ENCODE measurements at places on chromosomes 16 and 17. TPM values are rescaled to one million over a fixed set of nuclear protein-coding genes. Genes with fewer than 3 reads are reported as not detected.

- no peaks in the 10 kb centered on the region for H3K36me3 ChIP-seq
- peaks cover 20% of the 10 kb centered on the region for H3K4me1 ChIP-seq
- no peak for DNase-seq
- H3K27ac ChIP-seq, result peak overlapping the region; percentile 85
Observed at GRCh38 chr17:82065193-82065637, 389 bp downstream of the DUS1L start.

GRCh38 chr17:17609121-17609520 is 17.6 kb upstream of the PEMT start:
- no peaks in the 10 kb centered on the region for H3K4me1 ChIP-seq
- no peak for DNase-seq
- no peaks in the 10 kb centered on the region for H3K36me3 ChIP-seq

DNA sequence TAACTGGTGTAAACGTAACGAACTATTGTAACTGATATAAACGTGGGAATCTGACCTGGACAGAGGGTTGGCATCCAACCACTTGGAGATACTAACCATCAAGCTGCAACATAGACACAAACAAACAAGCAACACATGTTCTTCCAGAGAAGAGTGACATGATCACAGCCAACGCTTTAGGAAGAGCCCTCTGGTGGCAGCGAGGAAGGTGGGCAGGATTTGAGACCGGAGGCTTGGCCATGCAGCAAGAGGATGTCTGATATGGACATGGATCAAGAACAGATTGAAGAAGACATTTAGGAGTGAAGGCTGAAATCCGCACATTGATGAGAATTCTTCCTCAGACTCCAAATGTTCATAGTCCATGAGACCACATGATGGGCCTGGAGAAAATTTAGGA is 40.3 kb upstream of the TNRC6A start:
- no peak overlapping the region for H3K27ac ChIP-seq
- H3K36me3 ChIP-seq, result no peaks in the 10 kb centered on the region

DNA sequence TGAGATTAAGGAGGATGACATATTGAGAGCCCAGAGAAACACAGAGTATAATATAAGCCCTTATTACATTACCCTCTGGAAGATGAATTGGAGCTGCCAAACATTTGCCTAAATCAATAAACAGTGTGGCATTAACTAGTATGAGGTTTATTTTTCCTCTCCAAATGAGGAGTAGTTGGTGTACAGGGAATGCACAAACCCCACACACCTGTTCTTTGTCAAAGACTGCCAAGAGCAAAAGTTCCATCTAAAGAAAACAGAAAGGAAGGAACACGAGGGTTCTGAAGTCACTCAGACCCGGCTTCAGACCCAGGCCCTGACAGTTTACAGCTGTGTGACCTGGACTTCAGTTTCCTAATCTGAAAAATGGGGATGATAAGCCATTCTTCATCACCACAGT is 138.1 kb downstream of the SHISA9 start:
- no peak for DNase-seq
- H3K4me3 ChIP-seq, result no peak overlapping the region
- H3K27me3 ChIP-seq, result no peaks in the 10 kb centered on the region
- H3K36me3 ChIP-seq, result no peaks in the 10 kb centered on the region
- no peak overlapping the region for H3K27ac ChIP-seq
- no peaks in the 10 kb centered on the region for H3K4me1 ChIP-seq

GRCh38 chr16:53986793-53987192 is 282.8 kb downstream of the FTO start:
- H3K4me1 ChIP-seq, result no peaks in the 10 kb centered on the region
- no peak overlapping the region for H3K27ac ChIP-seq
- no peak overlapping the region for H3K4me3 ChIP-seq
- H3K27me3 ChIP-seq, result no peaks in the 10 kb centered on the region

DNA sequence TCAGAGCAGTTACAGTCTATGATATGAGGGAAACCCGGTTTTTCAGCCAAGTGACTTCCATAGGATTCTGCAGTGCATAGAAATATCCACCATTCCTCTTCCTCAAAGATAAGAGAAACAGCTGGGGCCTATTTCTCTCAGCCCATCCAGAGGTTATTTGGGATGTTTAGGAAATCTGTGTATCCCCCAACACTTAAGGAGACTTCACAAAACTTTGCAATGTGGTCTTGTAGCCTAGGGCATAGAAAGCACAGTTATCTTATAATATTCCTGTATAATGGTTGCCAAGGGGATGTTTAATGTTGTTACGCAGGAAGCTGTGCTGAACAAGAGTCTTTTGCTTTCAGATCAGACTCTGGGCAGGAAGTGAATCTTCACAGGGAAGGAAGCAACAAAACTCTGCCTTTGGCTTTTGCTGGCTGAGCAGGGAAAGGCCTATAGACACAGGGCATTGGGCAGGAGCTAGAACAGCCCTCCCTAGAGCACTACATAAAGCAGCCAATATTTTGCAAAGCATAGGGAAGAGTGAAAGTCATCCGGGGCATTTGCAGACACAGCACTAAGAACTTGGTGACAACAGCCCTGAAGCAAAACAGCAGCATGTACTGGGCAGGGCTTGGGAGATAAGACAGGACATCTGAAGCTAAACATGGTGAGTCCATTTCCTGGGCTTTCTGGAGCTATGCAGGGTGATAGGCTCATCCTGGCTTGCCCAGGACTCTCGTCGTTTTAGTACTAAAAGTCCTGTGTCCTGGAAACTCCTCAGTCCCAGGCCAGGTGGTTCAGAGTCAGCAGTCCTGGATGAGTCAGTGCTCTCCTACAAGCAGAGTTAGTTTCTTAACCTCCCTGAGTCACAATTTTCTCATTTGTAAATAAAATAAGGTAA is 18.7 kb upstream of the BEAN1 start:
- peak; percentile 19 for DNase-seq
- no peaks in the 10 kb centered on the region for H3K36me3 ChIP-seq
- H3K27ac ChIP-seq, result no peak overlapping the region
- no peaks in the 10 kb centered on the region for H3K27me3 ChIP-seq
- peaks cover 5% of the 10 kb centered on the region for H3K4me1 ChIP-seq
- no peak overlapping the region for H3K4me3 ChIP-seq

DNA sequence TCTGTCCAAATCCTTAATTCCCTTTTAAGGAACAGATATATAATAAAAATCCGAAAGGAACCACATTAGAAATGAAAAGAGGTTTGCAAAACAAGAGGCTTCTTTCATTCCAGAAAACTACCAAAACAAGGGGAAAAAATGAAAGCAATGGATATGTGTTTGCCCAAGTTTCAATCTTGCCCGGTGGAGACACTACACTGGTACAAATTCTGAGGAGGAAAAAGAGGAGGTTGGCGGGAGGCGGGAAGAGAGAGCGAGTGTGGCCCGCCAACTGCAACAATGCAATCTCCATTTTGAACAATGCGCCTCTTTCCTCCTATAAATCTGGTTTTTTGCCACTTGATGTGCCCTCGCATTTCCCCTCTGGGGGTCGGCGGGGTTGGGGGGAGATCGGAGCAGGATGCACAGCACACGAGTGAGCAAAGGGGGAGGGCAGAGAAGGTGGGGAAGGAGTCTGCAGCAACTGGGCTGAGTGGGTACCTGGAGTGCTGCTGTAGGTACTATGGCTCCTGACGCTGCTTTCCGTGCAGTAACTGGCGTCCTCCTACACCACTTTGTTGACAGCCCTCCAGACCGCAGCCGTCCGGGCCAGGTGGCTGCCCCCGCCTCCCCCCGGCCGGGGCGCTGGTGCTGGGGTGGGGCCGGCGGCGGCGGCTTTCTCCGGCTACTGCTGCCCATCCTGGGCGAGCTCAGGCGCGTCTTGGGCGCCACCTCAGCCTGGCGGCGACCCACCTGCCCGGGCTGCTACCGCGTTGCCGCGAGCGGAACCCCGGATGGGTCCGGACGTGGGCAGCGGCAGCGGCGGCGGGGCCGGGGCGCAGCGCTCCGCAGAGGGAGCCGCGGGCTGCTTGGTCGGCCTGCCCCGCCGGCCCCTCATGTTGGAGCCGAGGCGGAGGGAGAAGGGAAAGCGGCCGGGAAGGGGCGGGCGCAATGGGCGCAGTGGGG is 93.8 kb upstream of the PLEKHM1 start:
- H3K27ac ChIP-seq, result peak overlapping the region; percentile 91
- peak; percentile 79 for DNase-seq
- peak overlapping the region; percentile 70 for H3K4me3 ChIP-seq
- H3K4me1 ChIP-seq, result no peaks in the 10 kb centered on the region
- H3K36me3 ChIP-seq, result no peaks in the 10 kb centered on the region

GRCh38 chr17:75474736-75475135 is 18.3 kb downstream of the TMEM94 start:
- no peaks in the 10 kb centered on the region for H3K4me1 ChIP-seq
- no peak for DNase-seq
- H3K27ac ChIP-seq, result no peak overlapping the region

- H3K4me3 ChIP-seq, result peak overlapping the region; percentile 63
- DNase-seq, result no peak
- no peaks in the 10 kb centered on the region for H3K4me1 ChIP-seq
- no peaks in the 10 kb centered on the region for H3K36me3 ChIP-seq
- peak overlapping the region; percentile 59 for H3K27ac ChIP-seq
Observed at GRCh38 chr16:15435216-15435864, 952 bp downstream of the BMERB1 start.

- H3K4me3 ChIP-seq, result peak within 1 kb of the TSS; percentile 86
- H3K27me3 ChIP-seq, result no peaks in the 10 kb centered on the region
- H3K4me1 ChIP-seq, result peaks cover 19% of the 10 kb centered on the region
- DNase-seq, result no peak
- peak within 1 kb of the TSS; percentile 77 for H3K27ac ChIP-seq
Observed at GRCh38 chr17:50150354-50151040, at the start of gene PPP1R9B. PPP1R9B (minus strand) TSS chr17:50150677; CDS start chr17:50150513, 164 bp downstream.

- H3K27ac ChIP-seq, result no peak overlapping the region
- H3K4me3 ChIP-seq, result no peak overlapping the region
- no peak for DNase-seq
- H3K36me3 ChIP-seq, result no peaks in the 10 kb centered on the region
- no peaks in the 10 kb centered on the region for H3K27me3 ChIP-seq
Observed at GRCh38 chr17:55496094-55496881, 15.0 kb downstream of the SMIM36 start.

- H3K27ac ChIP-seq, result peak overlapping the region; percentile 33
- no peak overlapping the region for H3K4me3 ChIP-seq
- H3K36me3 ChIP-seq, result no peaks in the 10 kb centered on the region
- no peak for DNase-seq
- H3K27me3 ChIP-seq, result no peaks in the 10 kb centered on the region
- H3K4me1 ChIP-seq, result no peaks in the 10 kb centered on the region
Observed at GRCh38 chr17:21190078-21190477, 23.9 kb downstream of the TMEM11 start.

DNA sequence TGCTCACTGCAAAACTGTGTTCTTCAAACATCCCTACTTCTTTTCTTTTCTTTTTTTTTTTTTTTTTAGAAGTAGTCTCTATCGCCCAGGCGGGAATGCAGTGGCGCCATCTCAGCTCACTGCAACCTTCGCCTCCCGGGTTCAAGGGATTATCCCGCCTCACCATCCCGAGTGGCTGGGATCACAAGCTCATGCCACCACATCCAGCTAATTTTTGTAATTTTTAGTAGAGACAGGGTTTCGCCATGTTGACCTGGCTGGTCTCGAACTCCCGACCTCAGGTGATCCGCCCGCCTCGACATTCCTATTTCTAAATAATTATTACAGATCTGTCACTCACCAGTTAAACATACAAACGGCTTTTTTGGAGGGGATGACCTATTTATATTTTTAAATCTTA is 1.0 kb upstream of the RNASEK start:
- H3K4me3 ChIP-seq, result peak overlapping the region; percentile 98
- H3K27me3 ChIP-seq, result no peaks in the 10 kb centered on the region
- H3K4me1 ChIP-seq, result peaks cover 19% of the 10 kb centered on the region
- DNase-seq, result no peak

GRCh38 chr17:62179525-62180161 is 114.6 kb upstream of the MED13 start:
- H3K27ac ChIP-seq, result no peak overlapping the region
- H3K4me3 ChIP-seq, result no peak overlapping the region
- no peak for DNase-seq
- no peaks in the 10 kb centered on the region for H3K36me3 ChIP-seq
- H3K27me3 ChIP-seq, result no peaks in the 10 kb centered on the region
- no peaks in the 10 kb centered on the region for H3K4me1 ChIP-seq

DNA sequence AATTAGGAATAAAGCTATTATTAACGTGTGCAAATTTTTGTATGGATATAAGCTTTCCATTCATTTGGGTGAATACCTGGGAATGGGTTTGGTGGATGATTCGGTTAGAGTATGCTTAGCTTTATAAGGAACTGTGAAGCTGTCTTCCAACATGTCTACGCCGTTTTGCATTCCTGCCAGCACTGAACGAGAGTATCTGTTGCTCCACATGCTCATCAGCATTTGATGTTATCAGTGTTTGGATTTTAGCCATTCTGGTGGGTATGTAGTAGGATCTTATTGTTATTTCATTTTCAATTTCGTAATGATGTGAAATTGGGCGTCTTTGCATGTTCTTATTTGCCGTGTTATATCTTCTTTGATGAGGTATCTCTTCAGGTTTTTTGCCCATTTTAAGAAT is 168.0 kb downstream of the RPTOR start:
- H3K4me3 ChIP-seq, result no peak overlapping the region
- no peak overlapping the region for H3K27ac ChIP-seq
- no peak for DNase-seq

DNA sequence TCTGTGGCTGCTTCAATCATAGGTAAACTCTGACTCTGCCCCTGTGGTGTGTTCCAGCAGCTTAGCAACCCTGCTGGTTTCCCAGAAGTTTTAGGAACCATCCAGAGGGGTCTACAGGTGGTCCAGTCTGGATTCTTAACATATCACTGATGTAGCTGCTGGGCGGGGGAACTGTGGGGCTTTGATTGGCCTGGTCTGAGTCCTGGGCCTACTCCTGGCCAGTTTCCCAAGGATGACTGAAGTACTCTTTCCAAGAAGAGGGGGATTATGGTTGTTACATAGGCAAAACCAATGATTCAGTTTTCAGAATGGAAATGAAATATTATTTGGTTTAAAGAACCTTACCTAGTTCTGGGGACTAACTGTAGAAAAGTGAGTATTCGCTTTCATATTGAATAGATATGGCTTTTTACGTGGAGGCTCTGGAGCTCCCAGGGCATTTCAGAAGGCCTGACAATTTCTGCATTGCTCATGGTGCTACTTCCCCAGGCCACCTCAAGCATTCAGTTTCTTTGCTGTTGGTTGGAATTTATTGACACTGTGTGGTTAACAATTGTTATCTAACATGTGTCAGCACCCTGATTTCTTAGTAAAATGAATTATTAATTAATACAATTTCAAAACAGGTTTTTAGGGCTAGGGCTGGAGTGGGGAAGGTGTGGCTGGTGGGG is 38.4 kb downstream of the EPN2 start:
- H3K4me3 ChIP-seq, result no peak overlapping the region
- no peaks in the 10 kb centered on the region for H3K36me3 ChIP-seq
- no peak for DNase-seq
- no peaks in the 10 kb centered on the region for H3K27me3 ChIP-seq

GRCh38 chr17:1742371-1743087 is at the start of gene SERPINF2:
SERPINF2 (plus strand) TSS chr17:1742871; CDS start chr17:1744996, 2,125 bp downstream.
- H3K27ac ChIP-seq, result peak within 1 kb of the TSS; percentile 57
- no peak for DNase-seq
- H3K4me1 ChIP-seq, result no peaks in the 10 kb centered on the region
- H3K36me3 ChIP-seq, result no peaks in the 10 kb centered on the region
- no peaks in the 10 kb centered on the region for H3K27me3 ChIP-seq

RHBDL3 gene
- total RNA-seq, result 2.7 TPM

CACNG1 gene
- total RNA-seq, result not detected

CSH2 gene
- not detected for total RNA-seq

ABCA6 gene
- total RNA-seq, result 10.1 TPM

CA4 gene
- 4.7 TPM for total RNA-seq

TEKT5 gene
- 3.9 TPM for total RNA-seq

SEPTIN1 gene
- total RNA-seq, result 3.0 TPM

MARCHF10 gene
- total RNA-seq, result not detected

TPSAB1 gene
- total RNA-seq, result 17.7 TPM

KRT32 gene
- total RNA-seq, result not detected

MYO15A gene
- total RNA-seq, result 8.3 TPM

SLC2A4 gene
- total RNA-seq, result 27.4 TPM

TP53TG3F gene
- not detected for total RNA-seq

KRT33B gene
- not detected for total RNA-seq

All from prostate gland (tissue), 2 donors.